ENCODE measurements at places on chromosomes 7 and 10. TPM values are rescaled to one million over a fixed set of nuclear protein-coding genes. Genes with fewer than 3 reads are reported as not detected.

RPEL1 gene
- polyA plus RNA-seq: 0.19 TPM

- DNase-seq: no peak
These were observed 57.0 kb upstream of the TMEM106B start for GRCh38 chr7:12154119-12154518.

TMUB1 gene
- polyA plus RNA-seq: 36.0 TPM

GALNT17 gene
- 3.3 TPM for polyA plus RNA-seq

DNA sequence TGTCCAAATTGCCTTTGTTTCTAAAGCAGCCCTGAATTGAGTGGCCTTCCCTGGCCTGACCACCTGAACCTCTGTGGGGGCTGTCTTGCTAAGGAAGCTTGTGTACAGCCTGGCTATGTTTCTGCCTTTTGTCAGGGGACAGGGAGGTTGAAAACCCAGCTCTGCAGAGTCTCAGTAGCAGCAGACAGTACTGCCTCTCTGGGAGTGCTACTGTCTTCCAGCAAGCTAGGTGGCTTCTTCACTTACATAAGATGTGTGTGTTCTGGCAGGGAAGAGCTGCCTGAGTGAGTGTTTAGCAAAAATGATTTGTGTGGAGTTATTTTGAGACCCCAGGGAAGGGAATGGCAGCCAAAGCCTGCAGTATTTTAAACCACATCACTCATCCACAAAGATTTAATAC, 57.4 kb downstream of the LRRC4 start:
- no peak for DNase-seq

AQP1 gene
- 200 TPM for polyA plus RNA-seq

TMEM248 gene
- polyA plus RNA-seq: 67.5 TPM

SAP25 gene
- polyA plus RNA-seq: 9.9 TPM

AKR1C2 gene
- 4.7 TPM for polyA plus RNA-seq

DNA sequence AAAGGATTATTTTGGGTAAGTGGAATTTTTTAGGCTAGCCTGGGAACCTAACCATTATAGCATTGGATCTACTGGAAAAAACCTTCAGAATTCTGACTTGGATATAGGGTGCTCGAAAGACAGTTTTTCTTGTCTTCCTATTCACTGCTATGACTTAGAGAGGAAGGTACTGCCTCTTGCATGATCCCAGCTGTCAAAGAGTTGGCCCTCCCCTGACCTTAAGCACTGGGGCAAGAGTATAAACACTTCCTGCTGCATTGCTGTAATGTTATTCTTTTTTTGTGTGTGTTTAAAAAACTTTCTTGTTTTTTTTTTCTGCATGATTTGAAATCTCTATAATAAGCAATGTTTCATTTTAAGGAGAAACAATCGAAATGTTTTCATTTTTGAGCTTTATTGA, 113.0 kb downstream of the LRMDA start:
- DNase-seq: no peak

- DNase-seq: no peak
These were observed 20.0 kb downstream of the GLI3 start for GRCh38 chr7:42217053-42217452.

DNA sequence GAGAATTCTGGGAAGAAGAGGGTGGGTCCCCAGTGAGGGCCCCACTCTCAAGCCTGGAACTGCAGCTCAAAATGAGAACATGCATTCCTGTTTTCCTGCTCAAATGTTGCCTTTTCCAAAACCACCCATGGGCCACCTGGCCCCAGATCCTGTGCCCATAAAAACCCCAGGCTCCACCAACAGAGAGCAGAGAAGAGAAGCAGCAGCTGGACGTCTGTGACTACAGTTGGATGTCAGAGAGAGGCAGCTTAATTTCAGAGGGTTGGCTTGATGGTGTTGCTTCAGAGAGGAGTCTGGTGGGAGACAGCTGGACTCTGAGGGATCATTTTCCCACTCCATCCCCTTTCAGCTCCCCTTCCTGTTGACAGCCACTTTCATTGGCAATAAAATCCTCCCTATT, 256.4 kb downstream of the FZD1 start:
- no peak for DNase-seq

POLR2J3 gene
- polyA plus RNA-seq: 91.8 TPM

GRCh38 chr7:127946111-127946510, 85.1 kb downstream of the LRRC4 start:
- DNase-seq: no peak

DNA sequence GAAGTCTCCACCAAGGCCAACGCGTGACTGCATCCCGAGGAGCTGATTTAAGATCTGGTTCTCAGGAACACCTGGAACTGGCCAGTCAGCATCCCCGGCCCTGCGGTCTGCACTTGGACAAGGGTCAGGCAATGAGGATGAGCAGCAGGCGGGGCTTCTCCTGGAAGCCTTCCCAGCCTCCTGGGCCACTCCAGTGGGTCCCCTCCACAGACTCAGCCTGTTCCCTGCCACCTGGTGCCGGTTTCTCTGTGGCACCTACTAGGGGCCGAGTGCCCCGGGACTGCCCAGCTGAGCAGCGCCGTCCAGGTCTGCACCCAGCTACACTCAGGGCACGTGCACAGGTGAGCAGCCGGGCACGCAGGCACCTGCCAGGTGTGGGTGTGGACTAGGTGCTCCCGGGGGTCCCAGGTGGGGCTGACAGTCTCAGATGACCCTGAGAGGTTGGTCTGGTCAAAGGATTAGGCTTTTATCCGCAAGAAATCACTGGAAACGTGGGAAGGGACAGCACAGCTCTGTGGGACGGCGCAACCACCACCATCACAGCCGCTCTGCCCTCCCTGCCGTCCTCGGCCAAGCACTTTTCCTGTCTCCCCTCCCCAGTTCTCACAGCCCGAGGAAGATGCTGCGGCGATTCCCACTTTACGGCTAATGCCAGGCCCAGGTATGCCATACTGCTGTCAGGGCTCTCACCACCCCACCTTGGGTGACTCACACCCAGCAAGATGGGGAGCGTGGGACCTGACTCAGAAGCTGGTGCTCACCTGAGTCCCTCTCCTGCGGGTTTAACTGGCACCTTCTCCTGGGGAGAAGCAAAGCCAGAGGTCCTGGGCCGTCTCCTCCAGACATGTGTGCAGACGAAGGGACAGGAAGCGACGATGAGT, 166.0 kb downstream of the RNF216 start:
- no peak for DNase-seq

- no peak for DNase-seq
These were observed 42.8 kb upstream of the RABGEF1 start for GRCh38 chr7:66697449-66698438.

DNA sequence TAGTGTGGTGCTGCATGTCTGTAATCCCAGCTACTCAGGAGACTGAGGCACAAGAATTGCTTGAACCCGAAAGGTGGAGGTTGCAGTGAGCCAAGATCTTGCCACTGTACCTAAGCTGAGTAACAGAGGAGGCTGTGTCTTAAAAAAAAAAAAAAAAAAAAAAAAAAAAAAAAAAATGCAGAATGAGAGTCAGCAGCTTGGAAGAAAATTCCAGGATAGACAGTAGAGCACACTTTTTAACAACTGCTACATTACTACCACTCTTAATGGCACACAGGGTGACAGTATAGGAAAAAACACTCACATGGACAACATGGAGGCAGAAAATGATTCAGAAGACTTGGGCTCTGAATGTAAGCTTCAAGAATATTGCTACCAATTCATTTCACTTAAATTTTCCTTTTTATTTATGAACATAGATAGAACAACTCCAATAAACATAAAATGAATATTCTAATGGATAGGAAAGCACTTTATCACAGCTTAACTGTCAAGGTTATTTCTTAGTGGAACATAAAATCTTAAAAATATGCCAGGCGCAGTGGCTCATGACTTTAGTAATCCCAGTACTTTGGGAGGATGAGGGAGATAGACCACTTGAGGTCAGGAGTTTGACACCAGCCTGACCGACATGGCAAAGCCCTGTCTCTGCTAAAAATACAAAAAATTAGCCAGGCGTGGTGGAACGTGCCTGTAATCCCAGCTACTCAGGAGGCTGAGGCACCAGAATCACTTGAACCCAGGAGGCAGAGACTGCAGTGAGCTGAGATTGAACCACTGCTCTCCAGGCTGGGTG, 31.5 kb downstream of the CHCHD3 start:
- DNase-seq: no peak

DNA sequence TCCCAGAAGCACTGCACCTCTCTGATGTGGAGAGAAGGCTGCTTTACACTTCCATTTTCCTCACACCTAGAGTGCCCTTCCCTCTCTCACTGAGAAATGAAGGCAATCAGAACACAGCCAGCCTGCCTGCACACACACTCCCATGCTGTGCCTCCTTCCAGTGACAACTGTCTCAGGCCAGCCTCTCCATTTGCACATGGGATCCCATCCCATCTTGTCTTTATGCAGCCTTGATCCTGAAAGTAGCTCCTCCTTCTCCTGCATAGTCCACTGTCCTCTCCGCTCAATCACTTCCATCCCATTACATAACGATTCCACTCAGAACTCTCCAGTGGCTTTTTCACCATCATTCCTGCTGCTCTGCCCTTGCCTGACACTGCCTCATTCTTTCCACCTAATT, 203.7 kb upstream of the STK17A start:
- DNase-seq: no peak

- DNase-seq: no peak
These were observed 195.6 kb upstream of the PFKP start for GRCh38 chr10:2871673-2872219.

LGI1 gene
- polyA plus RNA-seq: 9.0 TPM

GRCh38 chr10:5551531-5552375, 27.0 kb downstream of the CALML3 start:
- no peak for DNase-seq

DNA sequence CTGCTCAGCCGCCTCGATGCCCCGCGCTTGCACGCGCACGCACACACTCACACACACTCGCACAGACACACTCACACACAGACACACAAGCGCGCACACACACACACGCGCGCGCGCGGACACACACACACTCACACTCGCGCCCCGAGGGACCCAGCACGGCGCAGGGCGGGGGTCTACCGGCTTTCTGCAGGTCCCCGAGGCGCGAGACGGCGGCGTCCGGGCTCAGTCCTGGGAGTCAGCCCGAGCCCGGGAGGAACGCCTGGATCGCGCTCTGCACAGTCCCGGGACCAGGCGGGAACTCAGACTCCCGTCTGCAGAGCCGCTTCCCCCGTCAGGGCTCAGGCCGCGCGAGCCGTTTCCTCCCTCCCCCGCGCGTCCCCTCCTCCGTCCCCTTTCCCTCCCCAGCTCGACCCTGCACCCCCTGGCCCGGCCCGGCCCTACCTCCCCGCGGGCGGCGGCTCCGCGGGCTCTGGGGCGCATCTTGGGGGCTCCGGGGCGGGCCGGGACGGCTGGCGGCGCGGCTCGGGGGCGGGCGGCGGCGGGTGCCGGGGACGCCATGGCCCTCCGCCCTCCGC, 464 bp downstream of the DENND2A start:
- DNase-seq: peak; percentile 47

DNA sequence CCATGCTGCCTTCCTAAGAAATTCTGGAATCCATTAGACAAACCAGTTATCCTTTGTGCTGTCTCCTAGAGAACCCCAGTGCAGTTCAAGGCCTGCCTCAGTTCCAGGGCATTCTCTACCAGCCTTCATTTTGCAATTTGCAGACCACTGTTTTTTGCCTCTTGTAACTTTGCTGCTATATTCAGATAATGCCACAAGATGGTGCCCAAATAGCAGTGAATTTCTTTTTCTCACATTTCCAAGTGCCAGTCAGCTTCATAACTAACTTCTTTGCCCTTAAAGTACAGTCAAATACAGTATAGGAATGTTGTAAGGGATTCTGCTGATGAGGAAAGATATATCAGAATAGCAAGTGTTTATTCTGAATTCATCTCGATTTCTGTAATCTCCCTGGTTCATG, 25.2 kb downstream of the LOXL4 start:
- no peak for DNase-seq

NAPEPLD gene
- 31.7 TPM for polyA plus RNA-seq

FGFBP3 gene
- 2.9 TPM for polyA plus RNA-seq

DNA sequence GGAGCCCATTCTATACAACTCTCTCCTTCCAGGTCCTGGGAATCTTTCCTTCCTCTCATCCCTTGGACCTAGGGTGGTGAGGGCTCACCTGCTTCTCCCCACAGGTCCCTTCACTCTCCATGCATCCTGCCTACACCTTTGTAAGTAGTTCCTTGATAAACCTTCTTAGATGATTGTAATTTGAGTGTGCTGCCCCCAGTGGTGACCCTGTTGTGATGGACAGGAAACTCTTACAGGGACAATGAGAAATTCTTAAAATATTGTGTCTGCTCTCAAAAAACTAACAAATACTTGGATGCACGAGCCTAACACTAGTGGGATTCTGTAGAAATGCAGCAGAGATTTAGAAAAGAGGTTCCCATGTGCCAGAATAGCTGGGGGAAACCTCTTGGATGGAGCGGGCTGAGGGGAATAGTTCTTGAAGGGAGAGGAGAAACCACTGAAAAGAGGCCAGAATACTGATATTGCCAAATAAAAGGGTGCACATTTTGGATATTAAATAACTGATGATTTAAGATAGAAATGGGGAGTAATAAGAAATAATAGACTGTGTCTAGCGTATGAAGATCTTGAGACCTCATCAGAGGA, 6.7 kb upstream of the PAXIP1 start:
- DNase-seq: no peak

SLC13A1 gene
- polyA plus RNA-seq: 24.0 TPM

DNA sequence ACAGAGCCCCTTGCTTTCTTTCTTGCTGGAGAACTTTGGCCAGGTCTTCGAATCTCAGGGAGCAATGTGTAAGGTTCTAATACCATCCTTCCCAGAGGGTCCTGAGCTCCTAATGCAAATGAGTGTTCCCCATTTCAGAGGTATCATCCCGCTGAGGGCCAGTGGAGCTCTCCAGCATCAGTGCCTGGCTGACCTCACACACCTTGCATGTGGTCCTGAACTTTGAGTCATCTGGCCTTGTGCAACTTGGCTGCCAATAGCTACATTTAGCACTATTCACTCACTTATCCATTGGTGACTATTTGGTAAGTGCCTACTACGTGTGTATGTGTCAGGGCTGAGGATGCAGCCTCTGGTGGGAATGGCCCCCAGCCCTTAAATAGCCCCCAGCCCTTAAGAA, 48.4 kb upstream of the HABP2 start:
- DNase-seq: no peak

GRCh38 chr10:14648946-14649345, 125.8 kb downstream of the FAM107B start:
- no peak for DNase-seq

- no peak for DNase-seq
These were observed 60.7 kb downstream of the ZRANB1 start for GRCh38 chr10:125002423-125003145.

DNA sequence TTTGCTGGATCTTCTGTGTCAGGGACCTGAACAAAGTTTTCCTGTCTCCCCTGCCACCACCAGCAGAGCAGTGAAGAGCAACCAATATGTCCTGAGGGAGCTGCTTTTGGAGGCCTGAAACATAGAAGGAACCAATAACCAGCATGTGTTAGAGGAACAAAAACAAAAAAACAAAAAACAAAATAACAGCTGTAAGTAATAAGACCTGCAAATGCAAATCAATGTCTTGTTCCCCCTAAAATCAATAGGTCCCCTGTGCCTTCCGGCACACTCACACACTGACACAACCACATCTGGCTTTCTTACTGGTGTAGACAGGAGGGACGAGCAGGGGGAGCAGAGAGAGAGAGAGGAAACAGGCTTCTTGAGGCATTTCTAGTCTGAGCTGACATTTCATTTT, 94.1 kb downstream of the NRG3 start:
- DNase-seq: no peak

- DNase-seq: no peak
These were observed 173.5 kb upstream of the ADCY1 start for GRCh38 chr7:45400680-45401079.

FBXL15 gene
- polyA plus RNA-seq: 12.0 TPM

All from renal cortex interstitium (tissue), 15 donors.